Stimulated activated CD8-positive, alpha-beta memory T cell treated with anti-CD3 and anti-CD28 coated beads, Interleukin-15, amount 100 ng/mL, for 1 hour (primary cell): ENCODE measurements at places on chromosomes 5 and 9.

DNA sequence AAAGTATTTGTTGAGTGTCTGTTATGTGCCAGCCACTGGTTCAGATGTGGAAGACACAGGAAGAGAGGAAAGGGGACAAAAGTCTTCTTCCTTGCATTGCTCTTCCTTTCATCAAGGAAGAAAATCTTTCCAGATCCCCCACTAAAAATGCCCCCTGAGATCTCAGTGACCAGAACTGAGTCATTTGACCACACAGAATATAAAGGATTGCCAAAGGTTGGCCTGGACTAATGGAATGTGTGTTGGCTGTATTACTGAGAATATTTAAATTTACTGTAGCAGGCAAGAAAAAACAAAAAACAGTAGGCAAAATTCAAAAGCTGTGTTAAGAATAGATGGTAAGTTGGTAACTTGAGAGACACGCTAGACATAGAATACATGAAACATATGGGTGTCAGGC, 10.0 kb upstream of the SEPTIN8 start:
- DNase-seq: no peak

DNA sequence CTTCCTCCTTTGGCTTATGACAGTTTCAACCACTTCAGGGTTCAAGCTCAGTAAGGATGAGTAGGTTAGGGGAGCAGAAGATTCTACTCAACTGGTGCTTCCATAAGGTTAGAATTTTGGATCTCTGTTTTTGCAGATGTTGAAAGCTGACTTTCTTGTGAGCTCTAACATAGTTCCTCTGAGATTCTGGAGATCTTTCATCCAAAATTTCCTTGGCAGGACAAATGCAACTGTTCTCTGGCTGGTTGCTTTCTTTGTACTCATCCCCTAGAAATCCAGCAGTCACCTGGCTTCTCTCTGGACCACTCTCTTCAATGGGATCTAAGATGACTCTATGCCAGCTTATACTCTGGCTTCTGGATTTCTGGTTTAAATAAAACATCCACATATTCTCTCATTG, 189.6 kb downstream of the ESM1 start:
- DNase-seq: no peak

- DNase-seq: peak; percentile 20
Measured at GRCh38 chr9:109010746-109011145, 2.6 kb downstream of the CTNNAL1 start.

GRCh38 chr9:70567511-70567910, 153.1 kb upstream of the KLF9 start:
- no peak for DNase-seq

GRCh38 chr5:997001-997474, 11.6 kb upstream of the NKD2 start:
- DNase-seq: no peak

GRCh38 chr5:179196405-179197079, 136.4 kb downstream of the ZNF354C start:
- no peak for DNase-seq

- DNase-seq: no peak
Measured at GRCh38 chr5:114857941-114858551, 311.7 kb downstream of the TRIM36 start.

GRCh38 chr9:133105461-133105770, 15.6 kb downstream of the RALGDS start:
- DNase-seq: no peak

DNA sequence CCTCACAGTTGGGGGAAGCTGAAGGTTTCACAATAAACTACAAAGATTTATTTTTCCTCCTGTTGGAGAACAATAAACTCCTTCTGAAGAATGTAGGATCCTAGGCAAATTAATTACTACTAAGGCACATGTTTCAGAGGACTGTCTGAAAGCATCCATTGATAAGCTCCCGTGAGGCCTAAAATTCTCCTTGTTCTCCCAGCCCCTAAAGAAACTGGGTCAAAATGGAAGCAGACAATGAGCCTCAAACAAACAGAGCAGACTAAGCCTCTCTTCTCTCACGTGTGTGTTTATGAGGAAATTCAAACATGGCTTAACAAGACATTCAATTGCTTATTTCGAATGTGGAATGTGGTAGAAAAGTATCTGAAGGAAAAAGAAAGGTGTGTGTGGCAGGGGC, 249.0 kb downstream of the GLIS3 start:
- DNase-seq: no peak
